ENCODE measurements at places on chromosomes 5 and 9.

GRCh38 chr9:29906065-29906464 is 2332.8 kb upstream of the C9orf72 start:
- no peak for DNase-seq

DNA sequence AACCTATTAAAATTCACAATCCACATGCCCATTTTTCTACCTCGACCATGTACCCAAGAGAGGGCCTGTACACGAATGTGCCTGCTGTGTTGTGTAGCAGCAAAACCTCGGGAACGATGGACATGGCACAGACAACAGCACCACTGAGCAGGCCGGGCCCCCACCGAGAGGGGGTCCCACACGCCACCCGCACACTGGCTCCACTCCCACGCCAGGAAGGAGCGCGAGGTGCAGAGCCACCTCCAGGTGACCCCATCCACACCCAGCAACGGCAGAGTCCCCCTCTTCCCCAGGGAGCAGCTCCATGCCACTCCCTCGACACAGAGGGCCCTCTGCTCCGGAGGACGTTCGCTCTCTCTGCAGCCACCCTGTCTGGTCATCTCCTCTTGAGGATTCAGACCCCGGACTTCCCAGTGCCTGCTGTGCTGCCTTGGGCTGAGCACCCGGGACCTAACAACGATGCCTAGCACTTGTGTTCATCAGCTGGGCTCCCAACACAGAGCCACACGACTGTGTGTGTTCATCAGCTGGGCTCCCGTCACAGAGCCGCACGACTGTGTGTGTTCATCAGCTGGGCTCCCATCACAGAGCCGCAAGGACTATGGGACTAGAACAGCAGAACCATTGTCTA is 25.3 kb upstream of the ADAMTS2 start:
- DNase-seq = no peak

GRCh38 chr5:56525113-56525512 is 290.2 kb upstream of the MAP3K1 start:
- no peak for DNase-seq

DNA sequence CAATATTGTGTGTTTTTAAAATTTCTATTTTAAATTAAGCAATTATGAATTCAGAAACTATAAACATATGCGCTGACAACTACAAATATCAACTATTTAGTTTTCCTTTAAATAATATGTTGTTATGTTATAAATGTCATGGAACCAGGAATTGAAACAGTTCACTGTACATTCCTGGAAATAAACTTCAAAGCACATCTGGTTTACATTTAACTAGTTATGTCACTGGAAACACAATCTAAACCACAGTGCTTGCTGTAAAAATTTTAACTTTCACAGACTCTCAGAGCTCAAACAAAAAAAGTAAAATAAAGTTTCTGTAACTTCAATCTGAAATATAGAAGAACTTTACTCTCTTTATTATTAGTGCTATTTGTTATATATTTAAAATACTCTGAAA is 179.2 kb downstream of the FBN2 start:
- DNase-seq = no peak

Data from stimulated activated CD4-positive, alpha-beta T cell treated with anti-CD3 and anti-CD28 coated beads, TNF-alpha, amount 100 ng/mL, for 24 hours (primary cell).